ENCODE measurements at places on chromosomes 12 and 14. TPM values are rescaled to one million over a fixed set of nuclear protein-coding genes. Genes with fewer than 3 reads are reported as not detected.

Gene PSMA3
- total RNA-seq, result 700 TPM

Gene NGB
- total RNA-seq, result not detected

Gene SCN8A
- 12.7 TPM for total RNA-seq

Gene SCNN1A
- total RNA-seq, result 2.9 TPM

Gene TCL1B
- not detected for total RNA-seq

Gene RPS6KL1
- 17.9 TPM for total RNA-seq

Gene GLI1
- total RNA-seq, result 3.0 TPM

Gene ABCC9
- 0.23 TPM for total RNA-seq

Gene ST8SIA1
- not detected for total RNA-seq

Measured in PC-3 (cell line).